ENCODE measurements at places on chromosomes 5 and 9.

GRCh38 chr5:149007174-149007573 lies 55.7 kb downstream of the SH3TC2 start:
- DNase-seq = no peak

DNA sequence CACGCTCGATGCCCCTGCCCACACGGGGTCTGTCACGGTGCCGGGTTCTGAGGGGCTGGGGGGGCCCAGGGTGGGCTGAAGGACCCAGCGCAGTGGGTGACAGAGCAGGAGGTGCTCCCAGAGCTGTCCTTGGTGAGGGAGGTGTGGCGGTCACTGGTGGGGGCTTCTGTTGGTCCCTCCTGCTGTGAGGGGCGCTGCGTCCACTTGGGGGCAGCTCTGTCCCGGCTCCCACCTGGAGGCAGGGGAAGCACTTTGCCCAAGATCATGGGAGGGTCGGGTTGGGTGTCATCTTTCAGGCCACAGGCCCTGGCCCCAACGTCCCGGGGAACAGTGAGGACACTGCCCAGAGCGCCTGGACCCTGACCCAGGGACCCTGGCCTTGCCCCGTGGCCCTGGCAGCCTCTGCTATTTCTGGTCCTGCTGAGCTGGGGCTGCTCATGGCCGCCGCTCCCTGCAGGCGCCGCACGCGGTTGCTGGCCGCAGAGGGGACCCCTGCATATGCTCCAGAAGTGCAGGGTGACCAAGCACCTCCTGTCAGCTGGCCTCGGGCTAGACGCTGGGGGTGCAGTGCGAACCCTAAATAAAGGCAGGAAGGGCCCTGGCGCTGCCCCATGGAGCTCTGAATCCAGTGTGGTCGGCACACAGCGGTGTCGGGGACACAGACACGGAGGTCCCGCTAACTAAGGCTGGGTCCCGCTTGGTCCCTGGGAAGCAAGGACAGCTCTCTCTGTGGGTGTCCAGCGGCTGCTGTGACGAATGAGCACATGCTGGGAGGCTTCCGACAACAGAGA lies 11.6 kb upstream of the RNU6ATAC start:
- DNase-seq = no peak

- DNase-seq = peak; percentile 22
Measured at GRCh38 chr9:113343732-113344231, 3.7 kb upstream of the WDR31 start.

GRCh38 chr5:12204761-12205160 lies 300.5 kb upstream of the CTNND2 start:
- DNase-seq = no peak

- no peak for DNase-seq
Measured at GRCh38 chr5:171667341-171668096, 118.1 kb upstream of the SMIM23 start.

GRCh38 chr5:96094904-96095303 lies 133.3 kb upstream of the ELL2 start:
- no peak for DNase-seq

DNA sequence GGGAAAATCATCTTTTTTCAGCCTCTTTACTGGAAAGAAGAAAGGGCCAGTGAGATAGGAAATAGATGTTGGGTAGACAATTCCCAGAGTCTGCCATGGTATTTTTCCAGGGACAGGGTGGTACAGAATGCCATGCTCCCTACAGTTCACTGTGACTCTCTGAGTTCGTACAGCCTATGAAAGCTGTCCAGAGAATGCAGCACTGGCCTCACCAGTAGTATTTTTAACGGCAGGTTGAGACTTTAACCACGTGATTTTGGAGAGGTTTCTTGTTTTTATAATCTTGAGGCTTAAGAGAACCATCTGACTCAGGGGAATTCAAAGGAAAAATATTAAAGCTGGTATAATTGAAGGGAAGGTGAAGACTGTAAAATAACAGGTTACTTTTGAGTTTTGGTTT lies 10.1 kb upstream of the ZNF474 start:
- DNase-seq = no peak
